NCI-H2029 treated with DMSO at 0.1 percent for 48 hours (cell line): ENCODE measurements at places on chromosomes 6 and 20.

- DNase-seq: no peak
These were observed 9.0 kb upstream of the SERPINB1 start for GRCh38 chr6:2850538-2851113.

- DNase-seq: no peak
These were observed 1.3 kb downstream of the CGA start for GRCh38 chr6:87093651-87094050.

DNA sequence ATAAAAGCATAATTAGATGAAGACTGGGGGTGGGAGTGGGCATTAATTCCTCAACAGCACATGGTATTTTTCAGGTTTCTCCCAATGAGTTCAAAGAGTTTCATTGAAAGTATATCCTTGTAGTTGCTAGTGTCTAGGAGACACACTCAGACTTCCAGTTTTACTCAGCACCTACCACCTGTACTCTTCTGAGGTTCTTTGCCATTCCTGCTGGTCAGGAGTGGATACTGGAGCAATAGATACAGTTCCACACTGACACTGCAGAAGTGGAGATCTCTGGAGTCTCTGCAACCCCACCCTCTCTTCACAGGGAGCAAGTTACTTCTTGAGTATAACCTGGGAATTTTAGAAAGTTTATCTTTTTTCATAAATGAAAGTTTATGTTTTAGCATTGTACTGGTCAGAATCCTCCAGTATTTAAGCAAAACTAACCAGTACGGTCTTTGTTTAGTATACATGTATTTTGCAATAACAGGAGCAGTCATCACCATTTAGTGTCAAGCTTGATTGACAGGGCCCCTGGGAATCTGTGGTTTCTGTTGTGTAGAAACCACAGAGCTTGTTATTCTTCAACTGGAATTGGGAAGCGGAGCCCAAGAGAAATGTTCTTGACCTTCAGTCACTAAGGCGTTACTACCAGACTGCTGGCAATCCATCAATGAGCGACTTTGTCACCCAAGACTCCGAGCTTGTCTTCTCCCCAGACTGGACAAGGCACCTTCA lies 148.1 kb downstream of the ZDHHC14 start:
- DNase-seq: no peak

- DNase-seq: no peak
These were observed 4.9 kb upstream of the FKBP1A start for GRCh38 chr20:1397710-1398109.

DNA sequence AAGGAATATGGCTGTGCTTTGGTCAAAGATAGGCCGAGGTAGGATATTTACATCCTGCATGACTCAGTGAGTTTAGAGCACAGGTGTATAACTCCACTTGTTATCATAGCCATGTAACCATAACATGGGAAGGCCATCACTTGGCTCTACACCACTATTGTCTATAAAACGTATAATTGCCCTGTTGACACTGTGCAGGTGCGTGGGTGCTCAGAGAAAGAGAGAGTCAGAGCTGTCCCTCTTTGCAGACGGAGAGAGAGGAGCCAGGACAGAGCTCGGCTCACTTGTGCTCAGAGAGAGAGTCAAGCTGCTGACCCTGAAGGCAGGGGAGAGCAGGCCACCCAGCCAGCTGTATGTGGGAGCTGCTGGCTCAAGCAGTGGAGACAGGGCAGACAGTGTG lies 46.0 kb downstream of the OR2B6 start:
- no peak for DNase-seq

- DNase-seq: no peak
These were observed 74.3 kb downstream of the SLX4IP start for GRCh38 chr20:10509376-10509775.

GRCh38 chr6:136113736-136114173 lies 136.4 kb downstream of the MTFR2 start:
- peak; percentile 30 for DNase-seq

- DNase-seq: no peak
These were observed 249.7 kb upstream of the AFDN start for GRCh38 chr6:167576828-167577503.

DNA sequence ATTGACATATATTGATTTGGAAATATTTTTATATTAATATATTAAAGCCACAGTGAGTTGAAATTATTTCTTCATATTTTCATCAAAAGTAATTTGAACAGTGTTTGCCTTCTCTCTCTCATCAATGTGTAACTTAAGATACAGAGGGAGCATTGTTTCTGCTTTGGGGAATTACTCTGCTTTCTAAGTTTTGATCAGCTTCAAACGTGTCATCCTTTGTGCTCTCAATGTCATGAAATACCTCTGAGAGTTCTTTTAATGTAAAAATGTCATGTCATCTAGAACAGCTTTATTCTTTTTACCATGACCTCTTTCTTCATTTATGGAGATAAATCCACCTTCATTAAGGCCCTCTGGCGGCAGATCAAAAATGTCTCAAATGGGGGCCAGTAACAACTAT lies 259.4 kb upstream of the STXBP5 start:
- no peak for DNase-seq

DNA sequence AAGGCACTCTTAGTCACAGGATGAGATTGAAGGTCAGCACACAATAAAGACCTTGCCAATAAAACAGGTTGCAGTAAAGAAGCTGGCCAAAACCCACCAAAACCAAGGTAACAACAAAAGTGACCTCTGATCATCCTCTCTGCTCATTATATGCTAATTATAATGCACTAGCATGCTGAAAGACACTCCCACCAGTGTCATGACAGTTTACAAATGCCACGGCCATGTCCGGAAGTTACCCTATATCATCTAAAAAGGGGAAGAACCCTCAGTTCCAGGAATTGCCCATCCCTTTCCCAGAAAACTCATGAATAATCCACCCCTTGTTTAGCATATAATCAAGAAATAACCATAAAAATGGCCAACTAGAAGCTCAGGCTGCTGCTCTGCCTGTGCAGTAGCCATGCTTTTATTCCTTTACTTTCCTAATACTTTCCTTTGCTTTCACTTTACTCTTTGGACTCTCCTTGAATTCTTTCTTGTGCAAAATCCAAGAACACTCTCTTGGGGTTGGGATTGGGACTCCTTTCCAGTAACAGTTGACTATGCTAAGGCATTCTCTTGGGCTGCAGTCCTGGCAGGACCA lies 527.3 kb upstream of the MAP3K7 start:
- no peak for DNase-seq

DNA sequence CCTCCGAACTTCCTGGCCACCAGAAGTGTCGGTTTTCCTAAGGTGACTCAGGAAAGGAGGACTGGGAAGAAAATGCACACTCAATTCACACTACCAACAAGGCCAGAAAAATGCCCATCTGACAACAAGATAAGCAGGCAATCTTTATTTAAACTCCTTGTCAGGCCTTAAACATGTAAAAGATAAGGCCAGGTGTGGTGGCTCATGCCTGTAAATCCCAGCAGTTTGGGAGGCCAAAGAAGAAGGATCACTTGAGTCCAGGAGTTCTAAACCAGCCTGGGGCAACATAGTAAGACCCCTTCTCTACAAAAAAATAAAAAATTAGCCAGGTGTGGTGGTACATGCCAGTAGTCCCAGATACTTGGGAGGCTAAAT lies 7.6 kb upstream of the ID1 start:
- DNase-seq: no peak

DNA sequence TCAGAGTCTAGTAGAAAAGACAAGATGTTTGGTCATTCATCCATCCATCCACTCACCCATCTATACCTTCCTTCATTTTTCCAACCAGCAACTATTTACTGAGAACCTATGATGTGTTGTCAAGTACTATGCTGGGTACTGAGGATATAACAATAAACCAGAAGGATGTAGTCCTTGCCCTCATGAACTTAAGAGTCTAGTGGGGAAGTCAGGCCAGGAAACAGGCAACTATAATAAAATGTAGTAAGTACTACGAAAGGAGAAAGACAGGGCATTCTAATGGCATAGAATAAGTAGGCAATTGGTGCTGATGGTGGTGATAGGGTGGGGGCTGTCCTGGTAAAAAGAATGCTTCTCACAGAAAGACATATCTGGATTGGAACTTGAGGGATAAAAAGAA lies 245.7 kb downstream of the BTBD9 start:
- no peak for DNase-seq

DNA sequence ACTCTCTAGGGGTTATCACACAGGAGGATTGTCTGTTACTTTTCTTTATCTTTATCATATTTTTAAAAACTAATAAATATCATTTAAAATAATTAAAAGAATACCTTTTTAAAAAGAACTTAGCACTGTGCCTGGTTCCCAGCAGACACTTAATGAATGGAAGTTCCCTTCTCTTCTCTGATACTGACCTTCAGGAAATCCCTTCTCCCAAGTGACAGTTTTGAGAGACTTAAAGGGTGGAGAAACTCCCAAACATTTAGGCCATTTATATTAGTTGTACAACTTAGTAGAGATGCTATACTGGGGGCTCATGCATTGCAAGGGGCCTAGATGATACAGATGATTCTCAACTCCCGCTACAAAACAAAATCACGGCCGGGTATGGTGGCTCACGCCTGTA lies 18.5 kb downstream of the MAP1LC3A start:
- no peak for DNase-seq

DNA sequence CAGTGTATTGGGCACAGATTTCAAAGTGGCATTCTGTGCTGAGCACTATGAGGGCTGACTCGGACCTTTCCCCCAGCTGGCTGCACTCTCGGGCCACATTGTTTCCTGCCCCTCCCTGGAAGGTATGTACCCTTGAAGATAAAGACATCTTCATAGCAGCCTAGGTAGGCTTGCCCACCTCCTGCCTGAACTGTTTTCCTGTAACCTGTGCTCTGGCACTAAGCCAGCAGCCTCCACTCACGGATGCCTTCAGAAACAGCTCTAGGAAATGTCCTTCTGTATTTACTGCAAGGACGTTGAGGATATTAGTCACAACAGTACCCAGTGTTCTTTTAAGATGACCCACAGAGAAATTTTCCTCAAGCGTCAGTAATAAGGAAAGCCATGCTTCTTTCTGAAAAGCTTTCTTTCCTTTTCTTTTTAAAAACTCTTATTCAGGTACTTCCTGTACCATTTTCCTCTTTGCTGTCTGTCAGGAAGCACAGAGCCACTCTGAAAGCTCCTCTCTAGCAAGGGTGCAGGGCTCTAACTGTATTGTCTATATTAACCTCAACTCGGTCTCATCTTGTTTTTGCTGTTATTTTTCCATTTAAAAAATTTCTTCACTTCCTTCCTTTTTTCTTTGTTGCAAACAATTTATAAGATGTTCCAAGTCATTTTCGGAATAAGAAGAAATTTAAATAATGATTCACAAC lies 43.5 kb downstream of the TTI1 start:
- DNase-seq: peak; percentile 18

DNA sequence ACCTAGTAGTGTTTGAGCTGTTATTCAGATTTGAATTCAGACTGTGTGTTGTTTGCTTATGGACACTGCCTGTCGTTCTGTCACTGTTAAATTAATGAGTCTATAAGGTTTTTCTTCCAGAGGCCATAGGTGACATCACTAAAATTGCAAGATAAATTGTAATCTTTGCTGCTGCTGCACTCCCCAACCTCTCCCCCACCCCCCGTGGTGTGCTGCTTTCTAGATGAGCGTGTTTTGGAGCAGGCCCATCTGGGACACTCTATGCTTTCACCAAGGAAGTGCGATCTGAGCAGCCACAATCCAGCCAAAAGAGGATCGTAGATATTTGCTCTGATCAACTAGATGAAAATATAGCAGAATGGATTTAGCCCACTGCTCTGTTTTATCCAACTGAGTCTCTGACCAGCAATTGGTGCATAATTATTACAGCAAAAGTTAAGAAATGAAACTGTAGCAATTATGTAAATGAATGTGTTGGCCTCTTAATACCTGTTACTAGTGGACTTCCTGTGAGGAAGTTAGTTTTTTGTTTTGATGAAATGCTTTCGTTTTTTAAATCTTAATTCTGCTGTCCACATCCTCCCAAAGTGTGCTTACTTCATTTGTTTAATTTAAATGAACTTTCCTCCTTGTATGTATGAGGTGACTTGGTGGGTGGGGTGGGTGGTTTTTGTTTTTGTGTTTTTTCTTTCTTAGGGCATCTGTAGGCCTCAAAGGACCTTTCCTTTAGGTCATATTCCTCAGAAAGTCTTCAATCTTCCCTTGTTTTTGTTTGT lies 58.1 kb downstream of the RPRD1B start:
- DNase-seq: no peak

GRCh38 chr20:46020555-46020954 lies 8.5 kb upstream of the SLC12A5 start:
- DNase-seq: no peak

- no peak for DNase-seq
These were observed 129.8 kb downstream of the FOXO3 start for GRCh38 chr6:108690326-108691049.

- DNase-seq: no peak
These were observed 195.0 kb upstream of the MARCKS start for GRCh38 chr6:113662093-113662665.

- no peak for DNase-seq
These were observed 110.6 kb upstream of the PTPN1 start for GRCh38 chr20:50399555-50399916.

DNA sequence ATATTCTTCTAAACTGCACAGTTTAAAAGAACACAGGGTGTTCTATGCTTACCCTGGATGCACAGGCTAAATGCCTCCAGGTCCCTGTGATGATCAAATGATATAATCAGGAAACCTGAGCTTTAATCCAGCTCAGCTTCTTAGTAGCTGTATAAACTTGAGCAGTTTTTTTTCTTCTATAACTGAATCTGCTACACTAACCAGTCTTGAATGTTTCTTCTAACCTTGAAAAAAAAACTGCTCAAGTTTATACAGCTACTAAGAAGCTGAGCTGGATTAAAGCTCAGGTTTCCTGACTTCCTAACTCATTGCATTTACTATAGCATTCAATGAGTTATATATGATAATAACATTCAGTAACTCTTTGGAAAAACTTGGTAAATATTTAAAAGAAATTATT lies 358.2 kb downstream of the CD109 start:
- DNase-seq: no peak

GRCh38 chr6:87675004-87675681 lies 26.9 kb downstream of the AKIRIN2 start:
- peak; percentile 58 for DNase-seq

DNA sequence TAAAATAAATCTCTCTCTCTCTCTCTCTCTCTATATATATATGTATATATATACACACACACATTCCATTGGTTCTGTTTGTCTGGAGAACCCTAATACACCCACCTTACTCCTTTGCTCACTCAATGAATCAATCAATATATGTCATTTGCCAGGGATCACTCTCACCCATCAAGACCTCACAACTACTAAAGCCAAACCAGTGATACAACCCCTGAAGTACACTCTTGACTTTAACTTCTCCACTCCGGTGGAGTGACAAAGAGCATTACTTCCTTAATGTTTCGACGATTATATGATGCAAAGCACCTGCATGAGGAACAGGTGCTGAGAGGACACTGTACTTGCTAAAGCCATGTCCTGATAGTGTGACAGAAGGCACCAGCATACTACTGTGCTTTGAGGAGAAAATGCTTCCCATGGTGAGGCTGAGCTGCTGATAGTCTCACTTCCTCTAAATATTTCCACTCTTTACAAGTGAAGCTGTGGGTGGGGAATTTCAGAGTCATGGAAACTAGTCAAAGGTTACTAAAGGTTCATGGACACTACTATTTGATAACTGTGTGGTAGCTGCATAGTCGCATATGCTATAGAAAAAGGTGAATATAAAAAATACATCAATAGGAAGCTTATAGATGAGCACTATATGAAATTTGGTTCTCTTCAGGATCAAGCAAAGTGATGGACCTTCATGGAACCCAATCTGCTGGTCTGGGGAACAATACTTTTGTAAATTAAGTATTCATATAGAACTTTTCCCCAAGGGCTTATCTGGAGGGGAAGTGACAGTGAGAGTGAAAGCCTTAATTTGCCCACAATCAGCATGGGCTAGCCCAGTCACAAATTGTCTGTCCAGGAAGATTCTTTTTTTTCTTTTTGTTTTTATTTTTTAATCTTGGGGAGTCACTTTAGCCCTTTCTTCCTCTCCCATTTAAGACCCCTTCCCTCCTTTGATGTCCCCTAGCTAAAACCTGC lies 141.9 kb upstream of the NEDD9 start:
- DNase-seq: no peak
